ENCODE measurements at places on chromosomes 6 and 20.

- no peaks in the 10 kb centered on the region for H3K36me3 ChIP-seq
- no peaks in the 10 kb centered on the region for H3K4me1 ChIP-seq
- no peaks in the 10 kb centered on the region for H3K27me3 ChIP-seq
- no peak overlapping the region for H3K4me3 ChIP-seq
- H3K27ac ChIP-seq = no peak overlapping the region
These were observed 124.5 kb downstream of the THEMIS start for GRCh38 chr6:127776320-127776719.

GRCh38 chr6:114195027-114195365 lies 147.8 kb downstream of the HS3ST5 start:
- DNase-seq = no peak
- H3K36me3 ChIP-seq = no peaks in the 10 kb centered on the region
- H3K27me3 ChIP-seq = no peaks in the 10 kb centered on the region
- no peak overlapping the region for H3K27ac ChIP-seq
- H3K4me3 ChIP-seq = no peak overlapping the region
- no peaks in the 10 kb centered on the region for H3K4me1 ChIP-seq

DNA sequence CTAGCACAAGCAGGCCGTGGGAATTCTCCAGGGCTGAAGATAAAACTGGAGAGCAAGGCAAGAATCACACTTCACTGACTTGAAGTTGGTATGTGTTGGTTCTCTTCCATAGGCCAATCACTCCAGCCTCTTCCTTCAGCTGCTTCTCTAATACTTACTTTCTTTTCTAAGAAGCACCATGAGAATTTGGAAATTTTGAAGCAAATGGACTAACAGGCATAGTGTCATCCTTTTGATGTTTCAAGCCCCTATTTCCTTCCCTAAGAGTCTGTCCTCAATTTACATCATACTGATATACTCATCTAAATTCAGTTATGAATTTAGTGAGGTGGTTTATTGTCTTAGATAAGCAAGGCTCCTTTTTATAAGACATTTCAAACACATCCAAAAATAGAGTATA lies 24.0 kb downstream of the SLC26A8 start:
- no peak for DNase-seq
- H3K27ac ChIP-seq = no peak overlapping the region
- H3K4me3 ChIP-seq = no peak overlapping the region
- H3K36me3 ChIP-seq = no peaks in the 10 kb centered on the region
- no peaks in the 10 kb centered on the region for H3K27me3 ChIP-seq
- no peaks in the 10 kb centered on the region for H3K4me1 ChIP-seq

- H3K4me1 ChIP-seq = no peaks in the 10 kb centered on the region
- peak; percentile 41 for DNase-seq
- H3K4me3 ChIP-seq = no peak overlapping the region
These were observed 216.2 kb downstream of the MYLK4 start for GRCh38 chr6:2534406-2535042.

DNA sequence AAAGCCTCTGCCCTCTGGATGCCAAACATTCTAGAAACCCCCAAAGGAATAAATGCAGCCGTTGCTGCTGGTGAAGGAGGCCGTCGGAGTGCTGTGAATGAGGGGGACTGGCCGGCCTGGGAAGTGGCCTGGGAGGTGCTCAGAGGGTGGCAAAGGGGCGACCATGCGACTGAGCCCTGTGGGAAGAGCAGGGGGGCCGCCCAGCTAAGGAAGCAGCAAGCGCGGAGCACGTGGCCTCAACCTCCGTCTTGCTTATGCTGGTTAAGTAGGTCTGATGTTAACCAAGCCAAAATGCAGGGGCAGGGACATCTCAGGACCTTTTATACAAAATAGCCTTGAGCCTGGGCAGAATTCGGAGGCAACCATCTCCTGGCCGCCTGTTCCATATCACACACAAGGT lies 381.5 kb downstream of the TAF4 start:
- no peak for DNase-seq
- H3K4me3 ChIP-seq = no peak overlapping the region
- H3K36me3 ChIP-seq = no peaks in the 10 kb centered on the region
- H3K27ac ChIP-seq = no peak overlapping the region

DNA sequence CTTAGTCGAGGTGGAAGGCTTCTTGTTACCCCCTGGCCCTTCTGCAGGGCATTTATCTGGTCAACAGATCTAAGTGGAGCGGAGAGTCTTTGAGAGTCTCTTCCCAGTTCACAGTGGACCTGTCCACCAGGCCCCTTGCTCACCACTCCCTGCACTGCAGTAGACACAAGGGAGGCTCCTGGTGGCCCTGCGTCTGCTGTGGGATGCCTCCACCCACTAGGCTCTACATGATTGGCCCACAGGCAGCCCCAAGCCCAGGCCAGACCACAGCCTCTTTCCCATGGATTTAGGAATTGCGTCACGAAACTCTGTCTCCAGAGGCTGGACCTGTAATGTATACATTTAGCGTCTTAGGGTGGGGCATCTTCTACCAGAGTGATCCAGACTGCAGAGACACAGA lies 28.4 kb downstream of the TBC1D7 start:
- peaks cover 12% of the 10 kb centered on the region for H3K36me3 ChIP-seq
- H3K4me1 ChIP-seq = peaks cover 32% of the 10 kb centered on the region
- no peak for DNase-seq
- H3K27me3 ChIP-seq = no peaks in the 10 kb centered on the region

GRCh38 chr6:113774127-113774825 lies 82.9 kb upstream of the MARCKS start:
- no peaks in the 10 kb centered on the region for H3K36me3 ChIP-seq
- no peak overlapping the region for H3K4me3 ChIP-seq
- DNase-seq = peak; percentile 9
- no peak overlapping the region for H3K27ac ChIP-seq
- H3K4me1 ChIP-seq = peaks cover 13% of the 10 kb centered on the region

GRCh38 chr6:128111096-128111495 lies 210.2 kb upstream of the THEMIS start:
- H3K4me1 ChIP-seq = peaks cover 28% of the 10 kb centered on the region
- no peaks in the 10 kb centered on the region for H3K36me3 ChIP-seq
- no peaks in the 10 kb centered on the region for H3K27me3 ChIP-seq
- no peak for DNase-seq
- no peak overlapping the region for H3K4me3 ChIP-seq

DNA sequence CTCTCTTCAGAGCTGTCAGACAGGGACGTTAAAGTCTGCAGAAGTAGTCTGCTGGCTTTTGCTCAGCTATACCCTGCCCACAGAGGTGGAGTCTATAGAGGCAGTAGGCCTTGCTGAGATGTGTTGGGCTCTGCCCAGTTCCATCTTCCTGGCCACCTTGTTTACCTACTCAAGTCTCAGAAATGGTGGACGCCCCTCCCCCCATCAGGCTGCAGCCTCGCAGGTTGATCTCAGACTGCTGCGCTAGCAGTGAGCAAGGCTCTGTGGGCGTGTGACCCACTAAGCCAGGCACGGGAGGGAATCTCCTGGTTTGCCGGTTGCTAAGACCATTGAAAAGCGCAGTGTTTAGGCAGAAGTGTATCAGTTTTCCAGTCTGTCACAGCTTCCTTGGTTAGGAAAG lies 305.0 kb downstream of the BCKDHB start:
- no peak overlapping the region for H3K27ac ChIP-seq
- H3K36me3 ChIP-seq = no peaks in the 10 kb centered on the region
- H3K4me3 ChIP-seq = no peak overlapping the region
- no peaks in the 10 kb centered on the region for H3K27me3 ChIP-seq
- no peak for DNase-seq

DNA sequence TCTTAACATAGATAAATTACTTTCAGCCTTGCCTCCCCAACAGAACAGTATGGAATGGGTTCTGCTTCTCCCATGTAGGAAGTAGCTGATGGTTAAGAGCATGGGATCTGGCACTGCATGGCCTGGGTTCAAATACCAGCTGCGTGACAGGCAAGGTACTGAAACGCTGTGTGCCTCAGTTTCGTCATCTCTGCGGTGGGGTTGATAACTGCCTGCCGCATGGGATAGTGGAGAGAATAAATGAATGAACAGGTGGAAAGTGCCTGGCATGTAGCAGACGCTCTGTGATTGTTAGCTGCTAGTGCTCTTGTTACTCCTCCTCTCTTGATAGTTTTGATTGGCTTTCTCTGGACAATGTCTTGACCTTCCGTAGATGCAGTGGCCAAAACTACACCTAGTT lies 213.3 kb downstream of the ZDHHC14 start:
- no peak for DNase-seq
- H3K27me3 ChIP-seq = no peaks in the 10 kb centered on the region
- no peaks in the 10 kb centered on the region for H3K4me1 ChIP-seq
- H3K4me3 ChIP-seq = no peak overlapping the region
- H3K27ac ChIP-seq = no peak overlapping the region
- no peaks in the 10 kb centered on the region for H3K36me3 ChIP-seq

DNA sequence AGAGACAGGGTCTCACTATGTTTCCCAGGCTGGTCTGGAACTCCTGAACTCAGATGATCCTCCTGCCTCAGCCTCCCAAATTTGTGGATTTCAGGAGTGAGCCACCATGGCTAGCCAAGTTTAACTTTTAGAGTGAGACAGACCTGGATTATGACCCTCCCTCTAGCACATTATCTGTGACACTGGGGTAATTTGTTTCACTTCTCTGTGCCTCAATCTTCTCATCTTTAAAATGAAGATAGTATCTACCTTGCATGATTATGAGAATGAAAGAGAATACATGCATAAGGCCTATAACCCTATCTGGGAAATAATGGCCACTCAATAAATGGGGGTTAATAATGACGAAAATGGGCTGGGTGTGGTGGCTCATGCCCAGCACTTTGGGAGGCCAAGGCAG lies 373.6 kb downstream of the SYNE1 start:
- H3K27ac ChIP-seq = no peak overlapping the region
- peaks cover 23% of the 10 kb centered on the region for H3K36me3 ChIP-seq
- H3K4me3 ChIP-seq = no peak overlapping the region
- no peaks in the 10 kb centered on the region for H3K27me3 ChIP-seq
- DNase-seq = no peak

DNA sequence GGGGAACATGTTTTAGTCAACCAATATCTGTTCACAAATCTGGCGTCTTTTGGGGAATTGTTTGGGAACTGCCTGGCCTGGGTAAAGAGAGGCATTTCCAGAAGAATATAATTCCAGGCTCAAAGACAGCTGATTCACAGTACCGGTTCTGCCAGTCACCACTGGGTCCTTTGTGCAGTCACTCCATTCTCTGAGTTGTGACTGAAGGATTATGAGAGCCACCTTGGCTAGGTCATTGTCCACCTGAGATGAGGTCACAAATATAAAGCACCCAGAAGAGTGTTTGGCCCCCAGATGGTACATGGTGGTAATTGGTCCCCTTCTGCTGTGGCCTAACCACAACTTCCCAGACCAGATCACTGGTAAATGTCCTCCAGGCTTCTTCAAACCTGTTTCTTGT lies 121.0 kb upstream of the SPACA1 start:
- no peak for DNase-seq
- no peaks in the 10 kb centered on the region for H3K36me3 ChIP-seq
- H3K27ac ChIP-seq = no peak overlapping the region
- H3K27me3 ChIP-seq = no peaks in the 10 kb centered on the region

Measured in cardiac muscle cell (in vitro differentiated cells and primary cell).